Glutamatergic neuron (in vitro differentiated cells): ENCODE measurements at places on chromosomes 1 and 21.

- H3K4me1 ChIP-seq = peaks cover 47% of the 10 kb centered on the region
- no peak for DNase-seq
- no peak overlapping the region for H3K27ac ChIP-seq
Measured at GRCh38 chr1:228870041-228870713, 134.9 kb downstream of the RHOU start.

DNA sequence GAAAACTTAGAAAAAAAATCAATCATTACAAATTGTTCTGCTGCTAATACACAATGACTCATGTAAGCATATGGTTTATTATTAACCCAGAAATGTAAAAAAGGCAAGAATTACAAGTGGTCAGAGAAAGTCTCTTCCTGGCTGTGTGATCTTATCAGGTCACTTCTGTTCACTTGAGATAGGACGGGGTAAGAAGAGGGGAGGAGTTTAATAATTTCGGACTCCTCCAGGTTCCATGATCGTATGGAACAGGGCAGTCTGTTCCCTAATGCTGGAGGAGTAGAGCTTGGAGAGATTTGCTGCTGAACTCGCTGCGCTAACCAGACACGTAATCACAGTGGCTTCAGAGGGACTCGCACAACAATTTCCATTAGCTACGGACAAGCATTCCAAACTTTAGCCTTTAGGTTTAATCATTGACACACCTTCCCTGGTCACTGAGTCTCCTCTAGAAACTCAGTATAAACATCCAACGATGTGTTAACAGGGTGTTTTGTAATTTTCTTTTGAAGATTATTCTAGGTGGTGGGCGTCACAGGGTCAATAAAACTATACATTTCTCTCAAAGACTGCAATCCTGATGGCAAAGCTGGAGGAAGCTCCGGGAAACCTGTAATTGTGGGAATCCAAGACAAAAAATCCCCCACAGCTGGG is 1.3 kb downstream of the CRYZ start:
- peaks cover 22% of the 10 kb centered on the region for H3K4me1 ChIP-seq
- H3K27ac ChIP-seq = no peak overlapping the region
- no peak for DNase-seq
- peaks cover 7% of the 10 kb centered on the region for H3K36me3 ChIP-seq
- peak overlapping the region; percentile 63 for H3K4me3 ChIP-seq

- peak overlapping the region; percentile 88 for H3K27ac ChIP-seq
- H3K27me3 ChIP-seq = peaks cover 14% of the 10 kb centered on the region
- no peak for DNase-seq
- H3K4me3 ChIP-seq = peak overlapping the region; percentile 23
Measured at GRCh38 chr1:29756498-29756897, 520.2 kb downstream of the PTPRU start.

GRCh38 chr21:40160911-40161310 is 293.7 kb downstream of the PCP4 start:
- no peaks in the 10 kb centered on the region for H3K4me1 ChIP-seq
- no peaks in the 10 kb centered on the region for H3K27me3 ChIP-seq
- H3K4me3 ChIP-seq = no peak overlapping the region
- peak; percentile 26 for DNase-seq

DNA sequence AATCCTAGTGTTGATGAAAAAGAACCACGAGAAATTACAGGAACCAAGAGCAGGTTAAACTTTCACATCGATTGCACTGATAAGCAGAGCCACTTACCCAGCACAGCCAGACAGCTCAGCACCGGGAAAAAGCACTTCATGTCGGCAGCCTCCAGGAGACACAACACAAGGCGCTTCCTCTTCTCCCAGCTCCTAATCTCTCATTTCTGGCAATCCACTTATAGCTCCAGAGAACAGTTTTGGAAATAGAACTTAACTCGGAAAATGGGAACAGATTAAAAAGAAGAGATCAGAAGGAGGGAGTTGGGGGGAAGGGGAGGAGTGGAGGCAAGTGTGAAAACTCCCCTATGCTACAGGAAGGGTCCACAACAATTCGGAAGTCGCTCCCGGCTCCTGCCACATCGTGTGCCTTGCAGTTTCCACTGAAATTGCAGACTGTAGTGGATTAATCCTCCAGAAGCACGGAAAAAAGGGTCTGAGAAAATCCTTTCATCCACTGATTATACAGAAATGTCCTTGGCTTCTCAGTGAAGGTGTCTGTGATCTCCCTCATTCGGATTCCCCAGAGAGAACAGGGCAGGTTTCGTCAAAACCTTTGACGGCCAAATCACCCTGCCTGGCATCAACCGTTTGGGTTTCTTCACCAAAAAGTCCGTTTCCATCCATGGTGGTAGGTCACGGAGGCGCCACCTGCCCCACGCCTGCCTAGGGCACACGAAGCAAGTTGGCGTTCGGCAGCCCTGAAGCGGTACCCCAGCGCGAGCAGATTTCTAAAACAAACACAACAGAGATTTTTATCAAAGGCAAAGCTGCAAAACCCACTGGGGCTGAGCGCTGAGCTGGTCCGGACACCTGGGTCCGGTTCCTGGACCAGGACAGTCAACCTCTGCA is 1.1 kb downstream of the IGSF3 start:
- H3K27ac ChIP-seq = peak overlapping the region; percentile 89
- H3K27me3 ChIP-seq = peaks cover 8% of the 10 kb centered on the region
- no peak for DNase-seq
- H3K36me3 ChIP-seq = peaks cover 7% of the 10 kb centered on the region
- peak overlapping the region; percentile 90 for H3K4me3 ChIP-seq

DNA sequence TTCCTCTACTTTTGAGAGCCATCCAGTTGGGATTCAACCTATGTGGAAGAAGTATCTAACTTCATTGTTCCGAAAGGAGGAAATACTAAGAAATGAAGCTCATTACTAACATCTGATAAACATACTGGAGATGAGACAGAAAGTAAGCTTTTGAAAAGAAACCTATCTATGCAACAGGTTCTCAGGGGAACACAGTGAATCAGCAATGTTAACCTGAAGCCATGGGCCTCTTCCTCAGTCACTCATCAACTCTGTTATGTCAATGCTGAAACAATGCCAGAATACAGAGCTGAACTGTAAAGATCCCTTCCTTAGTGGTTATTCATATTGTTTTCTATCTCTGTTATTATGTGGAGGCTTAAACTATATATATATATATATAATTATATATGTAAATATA is 55.5 kb upstream of the ESRRG start:
- no peak for DNase-seq
- no peak overlapping the region for H3K27ac ChIP-seq
- no peak overlapping the region for H3K4me3 ChIP-seq
- H3K27me3 ChIP-seq = no peaks in the 10 kb centered on the region

DNA sequence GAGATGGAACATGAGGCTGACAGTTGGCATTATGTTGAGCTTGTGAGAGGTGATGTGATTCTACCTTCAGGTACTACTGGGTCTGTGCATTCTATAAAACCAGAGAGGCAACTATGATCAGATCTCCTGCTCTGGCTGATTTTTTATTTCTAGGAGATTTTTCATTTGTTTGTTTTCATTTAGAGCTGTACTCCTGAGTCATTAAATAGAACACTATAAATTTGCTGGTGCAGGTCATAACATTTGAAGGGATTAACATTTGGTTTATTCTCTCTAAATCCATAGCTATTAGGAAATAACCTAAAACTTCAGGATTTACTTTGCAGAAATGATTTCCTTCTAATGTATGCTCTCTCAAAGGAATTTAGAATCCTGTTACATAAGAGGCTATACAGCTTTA is 42.9 kb downstream of the MAGI3 start:
- H3K4me1 ChIP-seq = no peaks in the 10 kb centered on the region
- H3K27ac ChIP-seq = no peak overlapping the region
- H3K4me3 ChIP-seq = no peak overlapping the region
- H3K27me3 ChIP-seq = no peaks in the 10 kb centered on the region

DNA sequence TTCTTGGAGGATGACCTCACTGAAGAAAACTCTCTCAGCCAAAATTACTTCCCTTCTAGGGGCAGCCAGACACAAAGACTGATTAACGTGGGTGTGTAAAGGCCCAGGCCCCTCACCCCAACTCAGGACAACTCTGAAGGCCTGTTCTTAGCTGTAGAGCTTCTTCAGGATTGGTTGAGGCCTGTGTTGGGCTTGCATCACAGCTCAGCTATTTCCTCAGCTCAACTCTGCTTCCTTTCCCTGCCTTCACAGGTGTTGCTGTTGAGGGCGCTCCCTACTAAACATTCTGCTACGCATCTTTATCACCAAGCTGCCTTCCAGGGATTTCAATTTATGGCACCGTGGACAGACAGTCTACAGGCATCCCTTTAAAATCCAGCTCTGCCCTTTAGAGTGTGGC is 36.8 kb downstream of the MAB21L3 start:
- H3K4me1 ChIP-seq = peaks cover 4% of the 10 kb centered on the region
- H3K36me3 ChIP-seq = peaks cover 30% of the 10 kb centered on the region
- H3K4me3 ChIP-seq = no peak overlapping the region
- DNase-seq = no peak

DNA sequence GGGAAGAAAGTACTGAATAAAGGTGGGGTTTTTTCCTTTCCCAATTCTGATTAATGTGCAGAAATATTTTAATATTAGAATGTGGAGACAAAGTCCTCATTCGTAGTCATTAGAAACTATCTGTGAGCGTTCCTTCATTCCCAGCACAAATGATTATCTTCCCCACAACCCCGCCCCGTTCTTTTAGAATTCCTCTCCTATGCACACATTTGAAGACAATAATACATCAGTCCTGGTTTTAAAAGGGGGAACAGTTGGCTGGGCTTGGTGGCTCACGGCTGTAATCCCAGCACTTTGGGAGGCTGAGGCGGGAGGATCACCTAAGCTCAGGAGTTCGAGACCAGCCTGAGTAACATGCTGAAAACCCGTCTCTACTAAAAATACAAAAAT is 876 bp downstream of the ALDH9A1 start:
- no peak for DNase-seq
- peak overlapping the region; percentile 92 for H3K4me3 ChIP-seq
- H3K27me3 ChIP-seq = peaks cover 3% of the 10 kb centered on the region
- H3K27ac ChIP-seq = peak overlapping the region; percentile 68
- H3K4me1 ChIP-seq = peaks cover 9% of the 10 kb centered on the region

DNA sequence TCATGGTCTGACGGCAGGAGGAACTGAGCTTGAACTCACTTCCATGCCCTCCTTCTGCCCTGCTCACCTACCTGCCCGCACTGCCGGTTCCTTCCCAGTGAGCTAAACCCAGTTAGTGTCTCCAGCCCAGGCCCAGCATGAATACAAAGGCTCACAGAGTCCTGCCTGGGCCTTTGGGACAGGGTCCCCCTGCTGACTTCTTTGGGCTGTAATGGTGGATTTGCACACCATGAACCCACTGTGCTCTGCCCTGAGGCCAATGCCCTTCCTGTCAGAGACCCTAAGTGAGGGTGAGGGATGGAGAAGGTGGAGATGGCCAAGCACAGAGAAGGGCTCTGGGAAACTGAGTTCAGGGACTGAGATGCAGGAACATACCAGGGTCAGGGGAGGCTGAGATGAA is 153.4 kb downstream of the PCP4 start:
- no peak overlapping the region for H3K4me3 ChIP-seq
- DNase-seq = no peak
- peaks cover 8% of the 10 kb centered on the region for H3K27me3 ChIP-seq
- H3K4me1 ChIP-seq = peaks cover 28% of the 10 kb centered on the region
- H3K27ac ChIP-seq = peak overlapping the region; percentile 84
- H3K36me3 ChIP-seq = peaks cover 10% of the 10 kb centered on the region

DNA sequence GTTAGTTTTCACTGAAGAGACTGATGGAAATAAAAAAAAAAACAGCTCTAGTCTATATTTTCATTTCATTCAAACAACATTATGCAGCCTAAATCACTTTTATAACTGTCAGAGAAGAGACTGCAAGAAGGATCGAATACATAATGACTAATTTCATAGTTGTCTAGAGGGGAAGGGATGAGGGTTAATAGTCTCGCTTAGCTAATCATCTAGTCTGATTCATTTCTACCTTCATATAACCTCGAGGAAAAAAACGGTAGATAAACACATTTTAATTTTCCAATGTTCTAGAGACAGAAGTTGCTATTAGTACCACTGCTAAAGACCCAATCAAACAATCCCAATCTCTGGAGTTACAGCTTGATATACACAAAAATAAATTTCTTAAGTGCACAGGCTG is 3.5 kb downstream of the FUBP1 start:
- DNase-seq = no peak
- H3K4me3 ChIP-seq = peak overlapping the region; percentile 86
- no peaks in the 10 kb centered on the region for H3K36me3 ChIP-seq
- peaks cover 25% of the 10 kb centered on the region for H3K4me1 ChIP-seq
- H3K27me3 ChIP-seq = peaks cover 6% of the 10 kb centered on the region
- peak overlapping the region; percentile 33 for H3K27ac ChIP-seq

DNA sequence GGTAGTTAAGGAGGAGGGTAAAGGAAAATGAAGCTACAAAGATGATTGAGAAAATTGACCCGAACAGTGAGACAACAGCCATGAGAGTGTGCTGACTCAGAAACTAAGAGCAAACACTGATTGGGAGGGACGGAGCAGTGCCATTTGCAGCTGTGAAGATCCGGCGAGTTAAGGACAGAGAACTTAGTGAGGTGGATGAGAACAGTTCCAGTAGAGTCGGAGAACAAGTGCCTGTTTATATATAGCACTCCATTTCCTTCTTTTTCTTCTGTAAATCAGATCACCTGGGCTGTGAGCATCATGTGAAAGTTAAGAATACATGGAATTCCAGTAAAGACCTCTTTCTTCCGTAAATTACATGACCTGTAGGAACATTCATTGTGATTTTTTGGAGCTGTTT is 145.7 kb downstream of the KCNK2 start:
- no peak overlapping the region for H3K4me3 ChIP-seq
- DNase-seq = no peak
- no peak overlapping the region for H3K27ac ChIP-seq
- H3K4me1 ChIP-seq = no peaks in the 10 kb centered on the region
- H3K36me3 ChIP-seq = no peaks in the 10 kb centered on the region
- no peaks in the 10 kb centered on the region for H3K27me3 ChIP-seq

DNA sequence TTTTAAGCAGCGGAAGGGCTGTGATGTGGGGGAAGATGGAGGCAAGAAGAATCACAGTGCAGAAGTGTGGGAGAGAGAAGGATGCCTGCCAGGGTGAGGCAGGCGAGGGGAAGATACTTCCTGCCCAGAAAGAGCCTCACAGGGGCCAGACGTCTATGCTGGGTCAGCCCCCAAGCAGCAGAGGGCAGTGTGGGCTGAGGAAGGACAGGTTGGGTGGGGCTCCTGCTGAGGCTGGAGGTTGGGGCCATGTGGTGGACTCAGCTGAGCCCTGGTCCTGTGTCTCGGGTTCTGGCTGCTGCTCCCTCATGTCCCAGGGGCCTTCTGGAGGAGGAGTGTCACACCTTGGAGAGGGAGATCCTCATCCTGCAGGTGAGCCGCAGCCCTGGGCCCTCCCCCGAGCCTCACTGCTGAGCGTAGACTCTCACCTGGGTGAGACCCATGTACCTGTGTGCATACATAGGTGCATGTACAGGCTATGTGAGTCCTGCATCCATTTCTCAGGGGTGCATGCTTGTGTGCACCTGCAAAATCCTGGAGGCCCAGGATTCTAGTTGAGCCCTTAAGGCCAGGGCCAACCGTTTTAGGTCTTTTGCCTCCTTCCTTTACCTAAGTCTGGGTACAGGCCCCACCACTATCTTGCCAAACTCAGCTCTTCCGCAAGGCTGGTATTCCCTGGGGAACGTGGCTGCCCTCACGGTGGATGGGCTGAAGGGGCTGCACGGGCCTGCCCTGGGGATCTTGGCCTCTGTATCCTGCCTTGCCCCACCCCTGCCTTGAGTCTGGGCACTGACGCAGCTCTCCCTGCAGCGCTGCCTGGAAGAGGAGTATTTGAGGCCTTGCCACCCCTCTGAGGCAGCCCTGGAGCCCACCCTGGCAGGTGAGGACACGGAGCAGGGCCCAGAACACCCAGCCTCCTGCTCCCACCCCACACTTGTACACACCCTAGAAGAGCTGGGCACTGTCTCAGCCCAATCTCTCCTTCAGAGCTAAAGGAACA is 3.7 kb downstream of the CCDC24 start:
- peaks cover 9% of the 10 kb centered on the region for H3K27me3 ChIP-seq
- H3K27ac ChIP-seq = no peak overlapping the region
- peaks cover 4% of the 10 kb centered on the region for H3K4me1 ChIP-seq
